ENCODE measurements at places on chromosomes 5 and 9.

DNA sequence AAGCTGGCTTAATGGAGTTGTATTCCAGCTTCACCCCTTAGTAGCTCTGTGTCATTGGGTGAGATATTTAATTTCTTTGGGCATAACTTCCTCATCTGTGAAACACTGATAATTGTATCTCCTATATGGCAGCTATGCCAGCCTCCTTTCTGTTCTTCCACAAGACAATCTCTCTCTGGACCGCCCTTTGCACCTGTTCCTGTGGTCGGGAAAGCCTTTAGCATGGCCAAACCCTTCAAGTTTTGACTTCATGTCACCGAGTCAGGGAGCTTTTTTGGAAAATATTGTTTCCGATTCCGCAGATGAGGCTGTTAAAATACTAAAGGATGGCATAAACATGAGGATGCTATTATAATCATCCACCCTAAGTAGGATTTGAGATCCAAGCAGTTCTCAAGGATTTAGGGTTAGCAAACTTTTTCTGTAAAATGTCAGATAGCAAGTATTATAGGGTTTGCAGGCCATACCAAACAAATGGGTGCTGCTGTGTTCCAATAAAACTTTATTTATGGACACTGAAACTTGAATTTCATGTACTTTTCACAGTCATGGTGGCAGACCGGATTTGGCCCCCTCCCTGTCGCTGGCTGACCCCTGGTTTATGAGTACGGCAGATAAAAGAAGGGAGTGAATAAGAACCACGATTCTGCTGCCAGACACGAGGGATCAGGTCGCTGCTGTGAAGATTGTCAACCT lies 695 bp upstream of the NDFIP1 start:
- no peak for DNase-seq

DNA sequence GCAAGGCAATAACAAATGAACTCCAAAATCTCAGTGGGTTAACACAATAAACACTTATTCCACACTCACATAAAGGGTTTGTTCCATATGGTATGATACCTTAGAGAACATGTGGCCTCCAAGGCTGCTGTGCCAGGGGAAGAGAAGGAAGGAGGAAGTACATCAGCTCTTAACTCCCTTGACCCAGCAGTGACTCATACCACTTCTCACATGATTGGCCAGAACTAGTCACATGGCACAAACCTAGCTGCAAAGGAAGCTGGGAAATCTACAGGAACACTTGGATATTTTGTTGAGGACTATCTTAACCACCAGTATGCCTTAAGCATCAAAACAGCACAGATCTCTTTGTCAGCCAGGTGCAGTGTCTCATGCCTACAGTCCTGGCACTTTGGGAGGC lies 99.3 kb downstream of the SLIT3 start:
- DNase-seq = no peak

- no peak for DNase-seq
These were observed 41.8 kb upstream of the TCF7 start for GRCh38 chr5:134072471-134073210.

- peak; percentile 38 for DNase-seq
These were observed 119.5 kb downstream of the ANXA1 start for GRCh38 chr9:73270967-73271721.

DNA sequence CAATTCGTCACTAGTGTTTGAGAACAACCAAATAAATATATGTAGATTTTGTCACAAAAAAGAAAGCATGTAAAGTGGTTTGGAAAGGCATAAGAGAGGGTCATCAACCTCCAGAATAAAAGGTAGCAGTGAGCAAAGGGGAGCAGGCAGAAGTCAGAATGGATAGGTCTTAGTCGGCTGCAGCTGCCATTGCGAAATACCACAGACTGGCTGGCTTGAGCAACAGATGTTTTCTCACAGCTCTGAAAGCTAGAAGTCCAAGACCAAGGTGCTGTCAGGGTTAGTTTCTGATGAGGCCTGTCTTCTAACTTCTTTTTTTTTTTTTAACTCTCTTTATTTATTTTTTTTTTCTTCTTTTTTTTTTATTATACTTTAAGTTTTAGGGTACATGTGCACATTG lies 208.1 kb upstream of the PIK3R1 start:
- DNase-seq = peak; percentile 56

GRCh38 chr9:33250458-33250995 lies 10.6 kb downstream of the SPINK4 start:
- DNase-seq = no peak

DNA sequence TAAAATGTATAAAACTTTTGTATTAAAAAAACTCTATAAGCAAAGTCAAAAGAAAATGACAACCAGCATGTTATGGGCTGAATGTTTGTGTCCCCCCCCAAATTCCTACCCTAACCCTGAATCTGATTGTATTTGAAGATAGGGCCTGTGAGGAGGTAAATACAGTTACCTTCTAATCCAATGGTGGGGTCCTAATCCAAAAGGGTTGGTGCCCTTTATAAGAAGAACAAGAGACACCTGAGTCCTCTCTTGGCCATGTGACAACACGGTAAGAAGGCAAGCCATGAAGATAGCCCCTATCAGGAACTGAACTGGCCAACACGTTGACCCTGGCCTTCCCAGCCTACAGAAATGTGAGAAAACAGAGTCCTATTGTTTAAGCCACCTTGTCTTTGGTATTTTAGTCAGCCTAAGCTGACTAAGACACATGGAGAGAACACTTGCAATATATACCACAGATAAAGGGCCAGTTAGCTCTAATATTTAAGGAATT lies 49.7 kb upstream of the AKNA start:
- DNase-seq = no peak

GRCh38 chr5:6279607-6280006 lies 98.7 kb downstream of the MED10 start:
- no peak for DNase-seq
